PC-3 (cell line): ENCODE measurements at places on chromosomes 7 and 10. TPM values are rescaled to one million over a fixed set of nuclear protein-coding genes. Genes with fewer than 3 reads are reported as not detected.

GRCh38 chr10:85934586-85934985, 432.0 kb downstream of the GRID1 start:
- no peak for DNase-seq

DNA sequence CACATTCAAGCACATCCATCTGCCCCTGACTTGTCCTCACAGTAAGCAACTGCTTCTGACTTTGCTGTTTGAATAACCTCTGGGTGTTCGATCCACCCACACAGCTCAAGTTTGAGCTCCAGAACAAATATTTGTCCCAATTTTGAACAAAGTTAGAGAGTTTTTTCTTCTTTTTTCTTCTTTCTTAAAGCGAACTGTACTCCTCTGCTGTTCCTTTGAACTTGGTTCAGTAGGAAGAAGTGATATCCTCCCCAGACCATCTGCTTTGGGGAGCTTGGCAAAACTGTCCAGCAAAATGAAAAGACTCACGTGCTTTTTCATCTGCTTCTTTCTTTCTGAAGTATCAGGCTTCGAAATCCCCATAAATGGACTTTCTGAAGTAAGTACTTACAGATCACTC, at the start of gene ITIH2:
Gene ITIH2, plus strand, starts transcription at position 177 of the 400 bp plus-strand sequence. Its CDS starts 119 bp downstream, at position 296.
- no peak for DNase-seq

GRCh38 chr7:132752431-132752830, 176.2 kb upstream of the PLXNA4 start:
- peak; percentile 35 for DNase-seq

DNA sequence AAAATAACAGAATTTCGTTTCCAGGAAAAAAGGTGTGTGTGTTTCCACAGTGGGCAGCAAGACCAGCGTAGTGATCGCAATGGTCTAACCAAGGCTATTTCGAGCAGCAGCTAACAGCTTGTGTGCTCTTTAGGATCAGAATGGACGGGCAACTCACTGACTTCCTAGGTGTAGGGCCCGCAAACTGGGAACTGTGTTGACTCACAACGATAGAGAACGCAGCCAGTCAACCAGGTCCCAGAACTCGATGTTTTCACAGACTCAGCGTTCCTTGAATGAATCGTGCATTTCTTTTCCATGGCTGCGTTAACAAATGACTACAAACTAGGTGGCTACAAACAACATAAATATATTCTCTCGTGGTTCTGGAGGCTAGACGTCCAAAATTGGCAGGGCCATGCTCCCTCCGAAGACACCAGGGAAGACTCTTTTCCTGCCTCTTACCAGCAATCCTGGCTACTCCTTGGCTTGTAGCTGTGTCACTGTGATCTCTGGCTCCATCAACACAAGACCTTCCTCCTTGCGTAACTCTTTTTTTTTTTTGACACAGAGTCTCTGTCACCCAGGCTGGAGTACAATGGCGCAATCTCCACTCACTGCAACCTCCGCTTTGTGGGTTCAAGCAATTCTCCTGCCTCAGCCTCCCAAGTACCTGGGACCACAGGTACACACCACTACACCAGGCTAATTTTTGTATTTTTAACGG, 39.1 kb downstream of the PODXL start:
- DNase-seq: no peak

GRCh38 chr7:79334841-79335240, 118.6 kb downstream of the MAGI2 start:
- no peak for DNase-seq

DNA sequence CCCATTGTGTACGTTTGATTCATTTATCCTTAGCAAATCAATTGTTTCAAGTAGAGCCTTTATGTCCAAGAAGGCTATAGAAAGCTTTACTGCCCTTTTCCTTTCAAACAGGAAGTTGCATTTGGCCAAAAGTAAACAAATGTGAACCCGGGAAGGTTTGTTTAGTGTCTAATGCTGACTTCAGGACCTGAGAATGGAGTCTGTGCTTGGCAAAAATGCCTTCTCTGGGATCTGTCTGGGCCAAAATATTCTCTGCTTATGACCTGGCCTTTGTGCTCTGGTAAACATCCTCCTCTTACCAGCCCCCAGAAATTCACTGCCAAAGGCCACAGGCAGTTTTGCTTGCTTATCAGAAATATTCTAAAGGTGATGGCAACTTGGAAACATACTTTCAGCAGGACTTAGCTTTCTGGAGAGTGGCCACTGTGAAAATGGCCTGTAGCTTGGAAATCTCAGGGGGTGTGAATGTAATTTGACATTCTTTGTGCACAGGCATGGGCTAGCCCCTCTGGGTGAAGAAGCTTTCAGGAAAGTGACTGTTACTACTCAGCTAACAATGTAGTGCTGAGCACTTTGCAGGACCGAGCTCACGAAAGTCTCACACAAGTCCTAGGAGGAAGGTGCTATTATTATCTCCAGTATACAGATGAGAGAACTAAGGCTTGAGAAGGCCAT, 199.5 kb downstream of the PTEN start:
- no peak for DNase-seq

CDH23 gene
- not detected in 2 replicates for total RNA-seq

CDK1 gene
- 166 and 202 TPM in 2 replicates for total RNA-seq

GRCh38 chr10:131009791-131010190, 301.7 kb downstream of the TCERG1L start:
- DNase-seq: no peak

PDE6C gene
- not detected in 2 replicates for total RNA-seq

DNA sequence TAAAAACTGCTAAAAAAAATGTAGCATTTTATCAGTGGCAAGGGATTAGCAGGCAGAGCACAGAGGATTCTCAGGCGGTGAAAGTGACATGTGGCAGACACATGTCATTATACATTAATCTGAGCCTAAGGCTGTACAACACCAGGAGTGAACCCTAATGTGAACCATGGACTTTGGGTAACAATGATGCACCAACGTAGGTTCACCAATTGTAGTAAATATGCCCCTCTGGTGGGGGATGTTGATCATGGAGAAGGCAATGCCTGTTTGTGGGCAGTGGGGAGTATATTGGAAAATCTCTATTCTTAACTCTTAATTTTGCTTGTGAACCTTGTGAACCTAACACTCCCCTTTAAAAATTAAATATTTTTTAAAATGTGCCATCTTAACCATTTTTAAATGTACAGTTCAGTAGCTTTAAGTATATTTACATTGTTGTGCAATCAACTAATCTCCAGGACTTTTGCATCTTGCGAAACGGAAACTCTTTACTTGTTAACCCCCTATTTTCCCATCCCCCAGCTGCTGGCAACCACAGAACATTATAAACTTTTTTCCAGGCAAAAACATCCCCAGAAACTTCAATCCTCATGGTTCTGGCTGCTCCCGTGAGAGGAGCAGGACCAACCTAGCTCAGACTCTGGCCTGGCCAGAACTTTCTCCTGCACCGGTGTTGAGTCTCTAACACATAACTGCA, 29.9 kb downstream of the LRRC20 start:
- DNase-seq: no peak

PIK3AP1 gene
- 3.7 and 4.7 TPM in 2 replicates for total RNA-seq

GRCh38 chr10:48607356-48608278, 2.7 kb upstream of the ARHGAP22 start:
- DNase-seq: peak; percentile 55

GRCh38 chr7:82572195-82572880, 128.8 kb upstream of the CACNA2D1 start:
- DNase-seq: peak; percentile 86

GRCh38 chr10:128059982-128060293, 66.3 kb downstream of the MKI67 start:
- no peak for DNase-seq

DNA sequence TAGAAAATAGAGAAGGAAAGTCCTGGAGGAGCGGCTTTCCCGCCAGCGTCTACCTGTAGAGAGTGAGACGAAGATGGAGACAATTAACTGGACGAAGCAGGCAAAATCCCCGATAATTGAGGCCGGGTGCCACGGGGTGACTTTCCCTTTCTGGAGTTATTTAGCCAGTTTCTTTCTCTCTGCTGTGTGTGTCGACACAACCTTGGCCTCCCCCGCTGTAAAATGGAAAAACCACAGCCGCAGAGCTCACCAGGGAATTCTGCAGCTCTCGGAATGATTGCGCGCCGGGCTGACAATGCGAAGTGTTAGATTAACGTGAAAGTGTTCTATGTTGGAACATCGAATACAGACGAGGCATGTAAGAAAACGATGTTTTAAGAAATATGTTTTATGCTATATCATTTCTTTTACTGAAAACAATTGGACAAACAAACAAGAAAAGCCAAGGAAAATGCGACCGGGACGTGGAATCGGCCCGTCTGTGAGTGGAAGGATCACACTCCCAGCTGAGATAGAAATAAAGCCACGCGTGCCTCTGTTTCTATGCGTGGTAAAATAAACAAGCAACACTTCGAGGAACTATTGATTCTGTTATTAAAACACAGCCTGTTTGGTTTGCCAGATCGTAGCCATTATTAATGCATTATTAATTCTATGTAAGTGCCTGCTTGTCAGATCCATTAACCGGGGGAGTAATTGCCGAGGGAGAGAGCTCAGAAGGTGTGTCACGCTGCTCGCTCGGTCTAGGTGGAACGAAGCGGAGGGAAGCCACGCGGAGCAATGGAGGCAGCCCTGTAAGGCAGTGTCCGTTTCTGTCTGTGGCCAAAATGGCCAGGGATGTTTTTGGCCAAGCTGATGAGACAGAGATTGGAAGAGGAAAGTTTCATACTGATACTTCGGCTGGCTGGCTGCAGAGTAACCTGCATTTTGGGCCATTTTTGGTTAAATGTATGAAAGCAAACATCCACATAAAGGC, 129.4 kb downstream of the DNAJB6 start:
- no peak for DNase-seq

GRCh38 chr7:19585761-19586160, 123.1 kb downstream of the POLR1F start:
- DNase-seq: no peak

DNA sequence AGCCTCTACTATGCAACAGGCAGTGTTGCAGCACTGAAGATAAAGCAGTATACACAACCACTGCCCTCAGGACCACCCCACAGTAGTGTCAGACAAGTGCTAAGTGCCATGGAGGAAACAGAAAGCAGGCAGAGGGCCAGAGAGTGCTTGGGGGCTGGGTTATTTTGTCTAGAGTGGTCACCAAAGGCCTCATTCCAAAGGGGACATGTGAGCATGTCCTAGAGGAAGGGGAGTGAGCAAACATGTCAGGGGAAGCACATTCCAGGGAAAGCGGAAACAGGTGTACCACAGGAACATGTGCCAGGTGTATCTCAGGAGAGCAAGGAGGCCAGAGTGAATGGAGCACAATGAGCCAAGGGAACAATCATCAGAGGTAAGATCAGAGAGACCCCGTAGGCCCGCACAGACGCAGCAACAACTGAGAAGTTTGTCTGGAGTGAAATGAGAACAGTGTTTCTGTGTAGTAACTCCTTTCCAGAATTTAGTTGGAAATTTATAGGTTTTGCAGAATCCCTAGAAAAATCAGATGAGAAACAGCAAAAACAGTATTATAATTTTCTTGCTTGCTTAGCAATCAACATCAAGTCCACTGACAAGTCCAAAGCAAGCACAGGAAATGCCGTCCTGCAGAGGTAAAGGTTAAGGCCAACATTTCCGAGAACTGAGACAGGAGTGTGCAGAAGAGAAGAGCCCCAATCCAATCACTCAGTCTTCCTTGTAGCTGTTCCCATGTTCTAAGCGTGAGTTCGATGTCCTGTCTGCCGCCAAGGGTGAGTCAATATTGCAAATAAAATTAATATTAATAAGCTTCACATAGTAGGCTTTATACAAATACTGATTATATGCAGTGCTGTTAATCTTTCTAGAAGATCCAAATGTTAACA, 67.3 kb downstream of the SGMS1 start:
- no peak for DNase-seq

- no peak for DNase-seq
Observed at GRCh38 chr7:135736586-135737305, 8.8 kb upstream of the SLC13A4 start.

DNA sequence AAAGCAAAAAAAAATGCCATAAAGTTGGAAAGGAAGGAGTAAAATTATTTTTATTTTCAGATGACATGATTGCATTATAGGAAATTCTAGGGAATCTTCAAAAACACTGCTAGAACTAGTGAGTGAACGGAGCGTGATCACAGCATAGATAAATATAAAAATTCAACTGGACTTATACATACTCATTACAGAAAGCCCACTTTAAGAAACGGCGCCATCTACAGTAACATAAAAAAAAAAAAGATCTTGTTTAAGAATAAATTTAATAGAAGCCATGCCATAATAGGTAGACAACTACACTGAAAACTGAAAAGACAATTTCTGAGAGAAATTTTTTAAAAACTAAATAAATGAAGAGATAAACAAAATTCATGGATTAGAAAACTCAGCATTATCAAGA, 623.1 kb upstream of the MGMT start:
- no peak for DNase-seq

- peak; percentile 20 for DNase-seq
Observed at GRCh38 chr7:122006687-122007086, 133.7 kb downstream of the PTPRZ1 start.

FAM241B gene
- 37.5 and 45.4 TPM in 2 replicates for total RNA-seq
